ENCODE measurements at places on chromosomes 13 and 19.

- DNase-seq: no peak
Observed at GRCh38 chr13:68369739-68370138, 1139.6 kb upstream of the PCDH9 start.

GRCh38 chr13:32297206-32297605 lies 18.0 kb downstream of the ZAR1L start:
- no peak for DNase-seq

DNA sequence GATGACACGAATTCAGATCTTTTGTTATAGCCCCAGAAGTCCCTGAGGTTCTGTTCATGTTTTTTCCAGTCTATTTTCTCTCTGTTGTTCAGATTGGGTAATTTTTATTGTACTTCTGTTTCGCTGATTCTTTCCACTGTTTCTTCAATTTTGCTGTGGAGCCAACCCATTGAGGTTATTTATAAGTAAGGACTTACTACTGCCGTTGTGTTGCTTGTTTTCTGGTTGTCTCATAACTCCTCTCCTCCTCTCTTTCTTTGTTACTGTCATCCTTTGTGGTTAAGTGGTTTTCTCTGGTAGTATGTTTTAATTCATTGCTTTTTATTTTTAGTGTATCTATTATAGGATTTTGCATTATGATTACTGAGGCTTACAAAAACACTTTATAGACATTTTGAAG lies 48.7 kb upstream of the GAS6 start:
- DNase-seq: no peak

DNA sequence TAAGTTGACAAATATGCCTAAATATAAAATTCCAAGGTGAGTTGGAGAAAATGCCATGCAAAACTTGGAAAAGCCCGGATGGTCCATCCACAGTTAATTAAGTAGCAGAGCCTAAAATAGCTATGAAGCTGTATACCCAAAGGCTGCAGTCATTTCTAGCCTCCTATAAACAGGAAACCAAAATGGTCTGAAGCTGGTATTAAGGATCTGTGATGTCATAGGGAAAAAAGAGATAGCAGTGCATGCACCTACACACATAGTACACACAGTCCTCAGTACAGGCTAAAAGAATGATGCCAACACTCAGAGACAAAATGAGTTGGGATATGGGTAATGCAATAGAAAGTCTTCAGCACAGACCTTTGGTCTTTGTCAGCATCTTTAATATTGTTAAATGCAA lies 736.9 kb downstream of the EFNB2 start:
- DNase-seq: no peak

GRCh38 chr13:104847922-104848321 lies 1687.5 kb downstream of the EFNB2 start:
- DNase-seq: no peak

DNA sequence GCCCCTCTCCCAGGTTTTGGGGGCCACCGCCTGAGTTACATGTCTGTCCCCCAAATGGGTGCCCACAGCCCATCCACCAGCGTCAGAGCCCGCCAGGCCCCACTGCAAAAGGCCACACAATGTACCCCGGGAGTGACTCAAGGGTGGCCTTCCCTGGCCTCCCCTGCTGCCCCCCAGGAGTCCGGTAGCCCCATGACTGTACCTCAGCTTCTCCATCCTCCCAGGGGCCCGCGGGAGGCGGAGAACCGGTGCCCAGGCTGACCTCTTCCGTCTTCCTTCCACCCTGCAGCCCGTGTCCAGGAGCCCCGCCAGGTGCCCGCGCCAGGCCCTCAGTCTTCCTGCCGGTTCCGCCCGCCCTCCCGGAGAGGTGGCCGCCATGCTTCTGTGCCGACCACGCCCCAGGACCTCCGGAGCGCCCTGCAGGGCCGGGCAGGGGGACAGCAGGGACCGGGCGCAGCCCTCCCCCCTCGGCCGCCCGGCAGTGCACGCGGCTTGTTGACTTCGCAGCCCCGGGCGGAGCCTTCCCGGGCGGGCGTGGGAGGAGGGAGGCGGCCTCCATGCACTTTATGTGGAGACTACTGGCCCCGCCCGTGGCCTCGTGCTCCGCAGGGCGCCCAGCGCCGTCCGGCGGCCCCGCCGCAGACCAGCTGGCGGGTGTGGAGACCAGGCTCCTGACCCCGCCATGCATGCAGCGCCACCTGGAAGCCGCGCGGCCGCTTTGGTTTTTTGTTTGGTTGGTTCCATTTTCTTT lies 10.3 kb downstream of the CBARP start:
- no peak for DNase-seq

- peak; percentile 65 for DNase-seq
Observed at GRCh38 chr19:5403968-5404640, 51.1 kb upstream of the ZNRF4 start.

GRCh38 chr13:67200183-67200582 lies 30.0 kb downstream of the PCDH9 start:
- no peak for DNase-seq

DNA sequence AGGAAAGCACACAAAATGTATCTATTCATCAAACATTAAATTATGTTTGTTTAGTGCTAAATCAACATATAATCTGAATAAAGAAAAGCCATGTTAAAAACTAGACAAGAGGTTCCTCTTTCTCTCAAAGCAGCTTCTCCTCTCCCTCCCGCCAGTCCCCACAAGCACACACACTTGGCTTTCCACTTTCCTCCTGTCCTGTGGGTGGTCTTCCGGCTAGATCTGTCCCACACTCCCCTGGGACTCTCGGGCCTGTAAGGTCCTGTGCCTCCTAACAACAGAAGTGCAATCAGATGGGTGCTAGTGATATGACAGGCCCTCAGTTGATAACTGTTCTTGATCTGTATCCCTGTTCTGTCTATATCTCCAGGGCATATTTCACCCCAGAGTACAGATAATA lies 45.6 kb upstream of the RAP2A start:
- no peak for DNase-seq

DNA sequence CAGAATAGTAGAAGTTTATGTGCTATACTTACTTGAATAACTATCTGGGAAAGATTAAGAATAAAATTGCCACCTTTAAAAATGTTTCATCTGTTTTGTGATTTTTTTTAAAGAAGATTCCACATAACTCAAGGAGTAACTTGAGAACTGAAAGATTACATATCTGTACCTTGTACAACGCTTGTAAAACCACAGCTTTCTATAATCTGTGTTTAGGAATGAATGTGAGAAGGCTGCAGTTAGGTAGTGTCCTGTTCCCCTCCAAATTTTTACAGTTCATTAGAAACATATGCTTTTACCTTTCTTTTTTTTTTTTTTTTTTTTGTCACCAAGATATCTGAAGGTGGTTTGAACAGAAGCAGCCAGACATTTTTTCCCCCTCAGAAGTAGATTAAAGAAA lies 312.8 kb upstream of the GPC6 start:
- no peak for DNase-seq

- DNase-seq: no peak
Observed at GRCh38 chr13:111874981-111875380, 192.0 kb upstream of the SOX1 start.

GRCh38 chr19:16040642-16041041 lies 35.7 kb upstream of the TPM4 start:
- no peak for DNase-seq

- no peak for DNase-seq
Observed at GRCh38 chr13:76861859-76862258, 24.3 kb downstream of the KCTD12 start.

- DNase-seq: no peak
Observed at GRCh38 chr13:109735436-109735966, 50.9 kb downstream of the IRS2 start.

- no peak for DNase-seq
Observed at GRCh38 chr13:113169277-113170272, 11.1 kb downstream of the PROZ start.

DNA sequence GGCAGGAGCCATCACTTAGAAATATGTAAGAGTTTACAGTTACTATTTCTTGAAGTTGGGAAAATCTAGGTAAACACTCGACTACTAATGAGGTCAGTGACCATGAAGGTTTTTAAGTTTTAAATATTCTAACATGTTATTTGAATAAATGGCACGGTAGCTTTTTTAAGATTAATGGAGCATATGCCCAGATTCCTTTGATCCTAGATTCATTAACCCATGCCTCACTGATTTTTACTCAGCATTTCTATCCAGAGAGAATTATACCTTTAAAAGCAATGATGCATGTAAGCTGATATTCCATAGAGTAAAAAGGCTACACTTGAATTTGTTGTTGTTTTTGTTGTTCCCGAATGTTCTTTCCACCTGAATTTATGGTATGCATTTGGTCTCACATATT lies 541.4 kb downstream of the DACH1 start:
- no peak for DNase-seq

- no peak for DNase-seq
Observed at GRCh38 chr13:46039411-46040182, 12.9 kb downstream of the ZC3H13 start.

- peak; percentile 9 for DNase-seq
Observed at GRCh38 chr19:37654629-37655300, 500 bp downstream of the ZFP30 start.

DNA sequence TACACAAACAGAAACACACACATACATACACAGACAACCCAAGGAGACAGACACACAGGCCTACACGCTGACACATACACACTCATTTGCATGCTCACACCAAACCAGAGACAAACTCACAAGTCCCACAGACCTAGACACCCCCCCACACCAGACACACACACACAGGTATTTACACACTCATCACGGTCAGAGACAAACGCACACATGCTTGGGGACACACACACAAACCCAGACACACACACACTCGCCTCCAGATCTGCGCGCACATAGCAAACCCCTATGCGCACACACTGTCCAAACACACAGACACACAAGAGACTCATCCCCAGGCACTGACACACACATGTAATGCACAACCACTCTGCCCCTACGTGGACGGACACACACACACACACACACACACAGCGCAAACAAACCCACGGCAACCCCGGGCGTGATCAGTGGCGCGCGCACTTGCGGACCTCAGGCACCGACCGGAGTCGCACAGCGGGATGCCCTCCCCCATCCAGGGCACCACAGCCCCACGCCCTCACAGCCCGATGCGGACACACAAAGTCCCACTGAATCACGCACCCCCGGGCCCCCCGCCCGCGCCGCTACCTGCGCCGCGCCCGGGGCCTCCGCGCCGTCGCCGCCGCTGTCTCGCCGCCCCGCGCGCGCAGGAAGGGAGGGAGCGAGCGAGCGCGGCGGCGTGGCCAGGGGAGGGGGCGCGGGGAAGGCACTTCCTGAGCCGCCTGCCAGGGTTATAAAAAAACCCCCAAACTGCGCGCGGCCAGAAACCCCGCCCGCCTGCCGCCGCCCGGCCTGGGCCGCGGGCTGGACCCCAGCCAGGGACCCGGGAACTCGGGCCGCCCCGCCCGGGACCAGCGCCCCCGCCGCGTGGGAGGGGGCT lies at the start of gene ADAMTS10:
Gene ADAMTS10, minus strand, starts transcription at position 675 of the 895 bp plus-strand sequence. CDS start 5,005 bp downstream, outside the sequence.
- DNase-seq: peak; percentile 18

DNA sequence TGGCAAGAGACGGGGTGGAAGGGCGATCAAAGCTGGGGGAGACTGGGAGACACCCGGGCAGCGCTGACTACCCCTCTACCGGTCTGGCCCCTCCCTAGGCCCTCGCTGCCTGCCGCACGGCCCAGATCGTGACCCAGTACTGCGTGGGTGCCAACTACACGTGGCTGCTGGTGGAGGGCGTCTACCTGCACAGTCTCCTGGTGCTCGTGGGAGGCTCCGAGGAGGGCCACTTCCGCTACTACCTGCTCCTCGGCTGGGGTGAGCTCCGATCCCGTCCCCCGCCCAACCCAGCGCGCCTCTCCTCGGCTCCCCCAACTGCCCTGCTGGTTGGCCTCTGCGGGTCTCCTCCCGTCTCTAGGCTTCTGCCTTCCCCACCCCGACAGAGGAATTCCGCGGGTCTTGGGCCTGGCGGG lies 8.8 kb downstream of the GIPR start:
- peak; percentile 42 for DNase-seq

DNA sequence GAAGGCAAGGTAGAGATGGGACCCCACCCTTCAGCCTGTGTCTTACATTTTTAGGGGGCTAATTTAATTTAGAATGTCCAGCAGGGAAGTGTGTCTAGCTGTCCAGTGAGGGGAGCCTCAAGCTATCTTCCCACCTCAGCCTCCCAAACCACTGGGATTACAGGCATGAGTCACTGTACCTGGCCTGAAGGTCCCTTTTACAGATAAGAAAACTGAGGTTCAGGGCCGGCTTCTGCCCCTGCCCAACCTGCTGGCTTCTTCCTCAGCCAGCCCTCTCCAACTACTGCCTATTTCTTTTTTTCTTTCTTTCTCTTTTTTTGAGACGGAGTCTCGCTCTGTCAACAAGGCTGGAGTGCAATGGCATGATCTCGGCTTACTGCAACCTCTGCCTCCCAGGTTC lies 19.4 kb upstream of the HOMER3 start:
- DNase-seq: no peak

GRCh38 chr19:4012092-4012974 lies 4.8 kb downstream of the PIAS4 start:
- no peak for DNase-seq

- no peak for DNase-seq
Observed at GRCh38 chr13:98591721-98592361, 14.9 kb upstream of the STK24 start.

- DNase-seq: no peak
Observed at GRCh38 chr19:31252441-31252840, 96.8 kb downstream of the TSHZ3 start.

Measured in stimulated activated CD4-positive, alpha-beta T cell treated with anti-CD3 and anti-CD28 coated beads, Interleukin-4, amount 100 ng/mL, for 48 hours (primary cell).